ENCODE measurements at places on chromosomes 16 and 17. TPM values are rescaled to one million over a fixed set of nuclear protein-coding genes. Genes with fewer than 3 reads are reported as not detected.
A peak's percentile ranks its signal among the peaks of the same experiment; 100 is the strongest.

DNA sequence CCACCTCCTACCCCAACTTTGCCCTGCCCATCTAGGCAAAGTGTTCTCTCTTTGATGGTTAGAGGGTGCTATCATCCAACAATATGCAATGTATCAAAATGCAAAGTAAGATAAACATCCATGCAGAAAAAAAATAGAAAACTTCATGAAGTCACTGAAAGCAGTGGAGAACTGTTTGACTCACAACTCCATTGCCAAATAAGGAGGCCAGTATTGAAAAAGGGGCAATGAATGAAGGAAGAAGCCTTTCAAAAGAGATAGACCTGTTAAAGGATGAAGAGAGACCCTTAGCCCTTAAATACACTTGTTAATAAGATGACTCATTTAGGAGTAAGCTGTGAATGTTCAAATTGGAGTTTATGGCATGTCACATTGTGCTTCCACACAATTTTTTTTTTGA is 13.0 kb downstream of the FA2H start:
- H3K36me3 ChIP-seq, result no peaks in the 10 kb centered on the region
- H3K4me3 ChIP-seq, result no peak overlapping the region
- H3K27ac ChIP-seq, result no peak overlapping the region
- no peak for DNase-seq

- H3K27ac ChIP-seq, result no peak overlapping the region
- H3K4me1 ChIP-seq, result no peaks in the 10 kb centered on the region
- no peak for DNase-seq
Measured at GRCh38 chr16:6446370-6446769, 886.3 kb upstream of the RBFOX1 start.

GRCh38 chr17:521561-522325 is 169.1 kb upstream of the RPH3AL start:
- no peak for DNase-seq
- H3K4me1 ChIP-seq, result no peaks in the 10 kb centered on the region
- no peaks in the 10 kb centered on the region for H3K27me3 ChIP-seq
- no peak overlapping the region for H3K4me3 ChIP-seq
- no peaks in the 10 kb centered on the region for H3K36me3 ChIP-seq

LHX1 gene
- total RNA-seq, result not detected

DNA sequence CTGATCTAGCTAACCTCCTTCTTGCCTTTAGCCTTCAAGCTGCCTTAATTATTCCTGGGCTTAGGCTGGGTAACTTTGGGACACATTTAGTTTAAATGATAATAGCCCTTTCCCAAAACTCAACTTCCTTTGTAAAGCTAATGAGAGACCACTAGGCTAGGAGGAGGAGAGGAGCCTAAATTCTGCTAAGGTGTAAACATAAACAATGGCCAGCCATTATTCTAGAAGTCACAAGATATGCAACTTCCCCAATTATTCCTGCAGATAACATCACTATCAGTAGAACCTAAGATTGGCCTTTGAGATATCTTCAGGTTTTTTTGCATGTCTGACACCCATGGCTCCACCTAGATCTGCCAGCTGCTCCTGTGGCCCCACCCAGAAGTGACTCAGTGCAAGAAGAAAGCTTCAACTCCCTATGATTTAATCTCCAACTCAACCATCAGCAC is 131.2 kb upstream of the FAM20A start:
- no peaks in the 10 kb centered on the region for H3K36me3 ChIP-seq
- DNase-seq, result no peak
- H3K4me3 ChIP-seq, result no peak overlapping the region
- H3K27me3 ChIP-seq, result no peaks in the 10 kb centered on the region
- no peak overlapping the region for H3K27ac ChIP-seq

SPATA22 gene
- total RNA-seq, result 0.23 TPM

- H3K4me1 ChIP-seq, result no peaks in the 10 kb centered on the region
- peaks cover 5% of the 10 kb centered on the region for H3K27me3 ChIP-seq
- H3K36me3 ChIP-seq, result no peaks in the 10 kb centered on the region
- H3K4me3 ChIP-seq, result no peak overlapping the region
- DNase-seq, result no peak
Measured at GRCh38 chr16:68406458-68407152, 41.7 kb downstream of the SMPD3 start.

BLMH gene
- 16.1 TPM for total RNA-seq

- no peak for DNase-seq
- no peaks in the 10 kb centered on the region for H3K4me1 ChIP-seq
- H3K4me3 ChIP-seq, result no peak overlapping the region
- H3K27ac ChIP-seq, result no peak overlapping the region
- no peaks in the 10 kb centered on the region for H3K36me3 ChIP-seq
Measured at GRCh38 chr17:13462146-13462545, 139.6 kb downstream of the HS3ST3A1 start.

- H3K4me1 ChIP-seq, result peaks cover 78% of the 10 kb centered on the region
- DNase-seq, result no peak
- H3K27me3 ChIP-seq, result no peaks in the 10 kb centered on the region
- peaks cover 49% of the 10 kb centered on the region for H3K36me3 ChIP-seq
Measured at GRCh38 chr17:4594931-4595684, 10.8 kb downstream of the SMTNL2 start.

GRCh38 chr16:86826941-86827340 is 248.6 kb downstream of the FOXL1 start:
- H3K4me1 ChIP-seq, result no peaks in the 10 kb centered on the region
- DNase-seq, result no peak
- peaks cover 25% of the 10 kb centered on the region for H3K27me3 ChIP-seq
- H3K36me3 ChIP-seq, result no peaks in the 10 kb centered on the region
- H3K27ac ChIP-seq, result no peak overlapping the region
- H3K4me3 ChIP-seq, result no peak overlapping the region

CCDC200 gene
- total RNA-seq, result not detected

DNA sequence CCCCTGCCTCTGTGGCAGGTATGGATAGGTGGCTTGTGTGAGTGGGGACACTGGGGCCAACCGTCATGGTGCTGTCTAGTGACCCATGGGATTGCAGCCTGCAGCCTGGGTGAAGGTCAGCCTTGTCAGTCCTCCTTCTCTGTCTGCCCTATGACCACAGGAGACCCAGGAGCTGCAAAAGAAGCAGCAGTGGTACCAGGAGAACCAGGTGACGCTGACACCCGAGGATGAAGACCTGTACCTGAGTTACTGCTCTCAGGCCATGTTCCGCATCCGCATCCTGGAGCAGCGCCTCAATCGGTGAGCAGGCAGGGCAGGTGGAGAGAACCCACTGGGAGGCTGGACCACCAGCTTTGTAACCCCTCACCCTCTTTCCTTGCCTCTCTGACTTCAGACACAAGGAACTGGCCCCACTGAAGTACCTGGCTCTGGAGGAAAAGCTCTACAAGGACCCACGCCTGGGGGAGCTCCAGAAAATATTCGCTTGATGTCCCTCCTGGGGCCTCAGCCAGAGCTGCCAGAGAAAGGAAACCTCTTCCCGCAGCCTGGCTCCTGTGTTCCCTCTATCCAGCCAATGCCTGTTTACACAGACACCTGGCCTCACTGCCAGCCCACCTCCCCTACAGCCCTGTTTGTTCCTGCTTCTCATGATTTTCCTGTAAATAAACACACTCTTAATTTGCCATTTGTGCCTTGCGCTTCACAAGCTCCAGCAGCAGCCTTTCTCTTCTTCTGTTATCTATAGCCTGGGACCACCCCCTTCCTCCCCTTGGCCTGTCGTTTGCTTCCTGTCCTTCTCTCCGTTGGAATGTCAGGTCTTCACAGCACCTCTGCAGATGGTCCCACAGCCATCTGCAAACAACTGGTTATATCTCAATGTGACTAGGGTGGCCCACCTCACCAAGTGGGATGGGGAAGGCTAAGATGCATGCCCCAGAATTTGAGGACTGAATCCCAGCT is 4.5 kb upstream of the KATNB1 start:
- peaks cover 10% of the 10 kb centered on the region for H3K4me1 ChIP-seq
- H3K4me3 ChIP-seq, result no peak overlapping the region
- no peak overlapping the region for H3K27ac ChIP-seq

BAIAP3 gene
- total RNA-seq, result 1.2 TPM

- peaks cover 24% of the 10 kb centered on the region for H3K4me1 ChIP-seq
- no peaks in the 10 kb centered on the region for H3K36me3 ChIP-seq
- no peaks in the 10 kb centered on the region for H3K27me3 ChIP-seq
- H3K27ac ChIP-seq, result peak overlapping the region; percentile 77
- H3K4me3 ChIP-seq, result peak overlapping the region; percentile 77
Measured at GRCh38 chr17:75087182-75087557, 584 bp upstream of the SLC16A5 start.

NAA60 gene
- total RNA-seq, result 16.7 TPM

DNA sequence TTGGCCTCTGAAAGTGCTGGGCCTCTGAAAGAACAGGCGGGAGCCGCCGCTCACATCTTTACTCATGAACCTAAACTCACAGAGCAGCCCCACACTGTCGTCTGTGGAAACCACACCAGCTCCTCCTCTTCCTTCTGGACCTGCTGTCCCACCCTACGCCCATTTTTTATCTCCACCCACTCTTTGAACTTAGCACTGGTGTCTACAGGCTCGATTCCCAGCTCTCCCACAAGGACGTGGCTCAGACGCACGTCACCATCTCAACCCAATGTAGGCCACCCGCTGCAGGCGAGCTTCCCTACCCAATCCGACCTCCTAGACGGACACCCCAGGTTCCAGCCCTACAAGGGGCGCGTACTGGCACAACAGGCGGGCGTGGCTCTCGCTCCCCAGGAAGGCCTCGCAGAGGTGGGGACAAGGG is 62.2 kb downstream of the NXN start:
- H3K27ac ChIP-seq, result peak overlapping the region; percentile 74
- peaks cover 18% of the 10 kb centered on the region for H3K4me1 ChIP-seq
- no peak overlapping the region for H3K4me3 ChIP-seq
- H3K36me3 ChIP-seq, result no peaks in the 10 kb centered on the region
- DNase-seq, result no peak

- no peak overlapping the region for H3K4me3 ChIP-seq
- H3K27ac ChIP-seq, result no peak overlapping the region
- H3K36me3 ChIP-seq, result no peaks in the 10 kb centered on the region
Measured at GRCh38 chr16:68446681-68447652, 1.3 kb downstream of the SMPD3 start.

CCT6B gene
- total RNA-seq, result 3.7 TPM

GRCh38 chr16:85303354-85303883 is 191.1 kb upstream of the CIBAR2 start:
- DNase-seq, result no peak
- no peak overlapping the region for H3K27ac ChIP-seq
- no peaks in the 10 kb centered on the region for H3K36me3 ChIP-seq
- H3K4me1 ChIP-seq, result peaks cover 47% of the 10 kb centered on the region
- H3K4me3 ChIP-seq, result no peak overlapping the region
- no peaks in the 10 kb centered on the region for H3K27me3 ChIP-seq

DNA sequence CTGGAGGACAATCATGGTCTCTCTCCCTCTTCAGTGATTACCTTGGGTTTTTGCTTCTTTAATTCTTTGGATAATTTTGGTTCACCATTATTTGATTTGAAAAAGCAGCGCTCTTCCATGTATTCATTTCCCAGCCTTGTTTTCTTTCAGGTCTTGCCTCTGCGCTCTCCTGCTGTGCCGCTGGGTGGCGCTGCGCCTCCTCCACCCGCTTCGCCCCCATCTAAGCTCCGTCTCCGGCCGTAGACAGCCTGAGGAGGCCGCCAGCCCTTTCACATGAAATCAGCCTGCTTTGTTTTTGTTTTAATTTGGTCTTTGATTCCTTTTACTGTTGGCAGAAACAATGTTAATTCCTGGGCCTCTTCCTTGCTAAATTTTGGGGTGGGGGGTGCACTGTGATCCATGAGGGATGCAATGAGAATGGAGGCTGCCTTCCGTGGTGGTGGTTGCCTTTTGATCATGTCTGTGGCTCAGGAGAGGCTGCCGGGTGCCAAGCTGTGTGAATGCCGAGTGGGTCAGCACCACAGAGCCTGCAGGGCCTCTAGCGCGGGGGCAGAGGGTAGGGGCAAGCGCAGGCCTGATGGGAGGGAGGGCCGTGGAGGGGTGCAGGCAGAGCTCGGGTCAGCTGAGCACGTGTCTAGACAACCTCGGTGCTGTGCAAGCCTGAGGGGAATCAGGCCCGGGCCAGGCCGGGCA is 64.1 kb downstream of the PLD6 start:
- H3K27me3 ChIP-seq, result no peaks in the 10 kb centered on the region
- H3K4me3 ChIP-seq, result no peak overlapping the region
- no peak overlapping the region for H3K27ac ChIP-seq
- no peak for DNase-seq
- H3K36me3 ChIP-seq, result no peaks in the 10 kb centered on the region
- peaks cover 27% of the 10 kb centered on the region for H3K4me1 ChIP-seq
